Fibroblast of mammary gland (primary cell): ENCODE measurements at places on chromosomes 6 and 20.

GRCh38 chr6:82144852-82145340 is 102.6 kb downstream of the IBTK start:
- peak; percentile 100 for DNase-seq

DNA sequence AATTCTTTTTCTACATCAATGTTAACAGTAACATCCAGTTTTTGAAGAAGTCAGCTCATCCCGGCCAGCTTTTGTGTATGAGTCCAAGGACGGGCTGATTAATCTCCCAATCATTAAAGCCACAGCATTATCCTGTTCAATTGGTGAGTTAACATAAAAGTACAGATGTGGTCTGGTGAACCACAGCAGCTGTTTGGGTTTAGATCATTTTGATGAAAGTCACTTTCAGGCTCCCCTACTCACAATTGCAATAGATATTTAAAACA is 69.0 kb upstream of the NFATC2 start:
- no peak for DNase-seq

- peak; percentile 31 for DNase-seq
These were observed 138.1 kb downstream of the ATXN1 start for GRCh38 chr6:16623029-16623653.

DNA sequence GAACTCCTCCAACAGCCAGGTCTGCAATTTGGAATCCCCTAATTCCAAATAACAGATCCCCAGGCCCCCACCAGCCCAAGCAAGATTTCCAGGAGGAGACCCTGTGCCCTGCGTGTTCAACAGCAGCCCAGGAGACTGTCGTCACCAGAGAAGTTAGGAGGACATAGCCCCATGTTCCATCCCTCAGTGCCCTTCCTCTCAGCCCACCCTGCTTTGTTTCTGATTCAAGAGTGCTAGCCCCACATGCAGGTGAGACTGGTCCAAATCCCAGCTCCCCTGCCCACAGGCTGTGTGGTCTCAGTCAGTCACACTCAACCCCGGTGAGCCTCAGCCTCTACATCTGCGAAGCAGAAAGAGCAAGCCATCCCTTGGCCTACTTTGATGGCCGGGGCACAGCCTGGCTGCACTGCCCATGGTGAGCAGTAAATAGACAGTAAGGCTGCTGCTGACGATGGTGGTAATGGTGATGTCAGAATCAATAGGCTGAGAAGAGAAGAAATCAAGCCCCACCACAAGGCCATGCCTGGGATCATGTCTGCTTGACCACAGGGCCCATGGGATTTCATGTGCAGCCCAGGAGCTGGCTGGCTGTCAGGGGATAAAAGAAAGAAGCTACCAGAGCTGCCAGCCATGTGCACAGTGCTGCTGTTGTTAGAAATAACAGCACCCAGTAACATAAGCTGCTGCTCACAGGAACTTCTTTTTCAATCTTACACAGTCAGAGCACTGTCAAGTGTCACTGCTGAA is 51.5 kb upstream of the NXT1 start:
- DNase-seq, result peak; percentile 53

DNA sequence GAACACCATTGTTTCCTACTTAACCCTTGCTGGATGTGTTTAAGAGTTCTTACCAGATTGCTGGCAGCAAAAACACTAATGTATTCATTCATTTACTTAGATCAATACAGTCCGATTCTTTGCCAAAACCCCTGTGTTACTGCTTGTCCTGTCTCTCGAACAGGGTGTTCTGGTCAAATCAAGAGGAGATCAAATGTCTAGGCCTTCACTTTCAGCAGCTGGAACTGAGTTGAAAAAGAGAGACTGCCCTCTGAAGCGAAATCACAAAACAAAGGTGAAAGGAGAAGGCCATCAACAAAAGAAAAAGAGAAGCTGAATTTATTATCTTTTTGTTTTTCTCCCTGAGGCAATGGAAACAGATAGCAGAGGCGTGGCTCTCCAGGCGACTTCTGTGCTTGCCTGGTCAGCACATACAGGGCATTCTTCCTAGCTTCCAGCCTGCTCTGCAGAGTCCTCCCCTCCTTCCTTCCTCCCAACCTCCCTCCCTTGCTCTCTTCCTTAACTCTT is 44.1 kb upstream of the GCM1 start:
- no peak for DNase-seq

DNA sequence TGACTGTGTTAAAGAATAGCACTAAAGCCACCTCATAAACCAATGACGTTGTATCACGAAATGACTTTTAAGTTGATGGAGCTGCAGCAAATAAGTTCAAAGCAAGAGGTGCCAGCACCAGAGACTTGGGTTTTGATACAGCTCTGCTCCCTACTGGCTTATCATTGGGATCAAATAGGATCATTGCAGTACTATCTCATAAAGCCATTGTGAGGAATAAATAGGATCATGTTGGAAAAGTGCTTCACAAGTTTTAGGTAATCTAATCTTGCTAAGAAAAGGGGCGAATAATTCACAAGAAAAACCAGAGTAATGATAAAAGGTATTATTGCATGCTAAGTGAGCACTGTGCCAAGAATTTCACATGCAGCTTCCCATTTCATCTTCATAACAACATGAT is 10.4 kb upstream of the CEP85L start:
- no peak for DNase-seq

DNA sequence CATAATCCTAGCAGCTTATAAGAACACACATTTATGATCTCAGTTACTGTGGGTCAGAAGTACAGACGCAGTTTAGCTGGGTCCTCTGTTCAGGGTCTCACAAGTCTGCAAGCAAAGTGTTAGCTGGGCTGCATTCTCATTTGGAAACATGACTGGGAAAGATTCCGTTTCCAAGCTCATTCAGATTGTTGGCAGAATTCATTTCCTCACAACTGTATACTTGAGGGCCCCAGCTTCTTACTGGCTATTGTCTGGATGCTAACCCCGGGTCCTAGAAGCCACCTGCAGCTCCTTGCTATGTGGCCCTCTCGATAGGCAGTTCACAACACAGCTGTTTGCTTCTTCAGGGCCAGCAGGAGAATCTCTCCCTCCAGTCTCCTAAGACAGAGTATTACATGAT is 13.1 kb downstream of the TCP11 start:
- DNase-seq, result no peak

DNA sequence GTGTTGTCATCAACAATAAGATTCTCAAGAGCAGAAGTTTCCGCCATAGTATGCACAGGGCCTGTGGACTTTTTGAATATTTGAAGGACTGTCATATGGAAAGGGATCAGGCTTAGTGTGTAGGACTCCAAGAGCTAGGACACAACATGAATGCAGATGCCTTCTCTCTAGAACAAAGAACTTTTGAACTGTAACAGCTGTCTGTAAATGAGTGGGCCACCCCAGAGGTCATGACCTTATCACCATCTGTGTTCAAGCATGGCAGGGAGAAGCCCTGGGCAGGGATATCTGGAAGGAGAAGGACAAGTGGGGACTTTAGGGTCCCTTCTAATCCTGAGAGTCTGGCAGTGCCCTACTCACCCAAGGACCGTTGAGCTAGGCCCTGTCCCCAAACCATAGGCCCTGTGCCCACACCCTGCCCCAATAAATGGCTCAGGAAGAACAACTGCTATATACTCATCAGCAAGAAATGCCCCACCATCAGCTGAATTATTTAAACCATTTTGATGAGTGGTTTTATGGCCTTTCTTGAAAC is 70.6 kb downstream of the MTHFD1L start:
- DNase-seq, result no peak

- DNase-seq, result no peak
These were observed 87.3 kb downstream of the DTNBP1 start for GRCh38 chr6:15575357-15576033.

DNA sequence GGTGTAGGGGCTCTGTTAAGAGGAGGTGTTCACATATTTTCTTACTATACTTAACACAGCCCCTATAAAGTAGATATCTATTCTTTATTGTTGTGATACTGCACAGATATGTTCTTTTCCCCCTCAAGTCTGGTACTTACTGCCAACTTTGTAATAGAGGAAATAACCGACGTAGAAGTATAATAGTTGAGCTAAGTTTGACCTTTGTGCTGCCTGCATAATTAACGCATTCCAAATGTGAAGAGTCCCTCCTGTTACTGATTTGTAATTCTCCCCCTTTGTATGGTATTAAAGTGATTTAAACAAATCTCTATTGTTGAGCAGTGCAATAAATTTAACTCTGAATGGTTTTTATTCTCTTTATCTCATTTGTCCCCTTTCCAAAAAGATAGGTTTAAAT is 39.0 kb downstream of the PHF3 start:
- DNase-seq, result no peak

DNA sequence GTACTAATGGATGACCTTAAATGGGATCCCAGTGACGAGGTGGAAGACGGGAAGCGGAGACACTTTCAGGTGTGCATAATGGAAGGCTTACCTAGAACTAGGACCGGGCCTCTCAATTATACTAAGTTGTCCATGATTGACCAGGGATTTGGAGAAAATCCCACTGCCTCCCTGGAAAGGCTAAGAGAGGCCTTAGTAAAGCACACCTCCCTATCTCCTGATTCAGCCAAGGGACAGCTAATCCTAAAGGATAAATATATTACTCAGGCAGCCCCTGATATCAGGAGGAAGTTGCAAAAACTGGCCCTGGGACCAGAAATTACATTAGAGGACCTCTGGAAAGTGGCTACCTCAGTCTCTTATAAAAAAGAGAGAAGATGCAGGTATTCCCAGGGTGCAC is 93.2 kb downstream of the JARID2 start:
- no peak for DNase-seq

- DNase-seq, result peak; percentile 92
These were observed 802.9 kb downstream of the MAFB start for GRCh38 chr20:39885975-39886649.

DNA sequence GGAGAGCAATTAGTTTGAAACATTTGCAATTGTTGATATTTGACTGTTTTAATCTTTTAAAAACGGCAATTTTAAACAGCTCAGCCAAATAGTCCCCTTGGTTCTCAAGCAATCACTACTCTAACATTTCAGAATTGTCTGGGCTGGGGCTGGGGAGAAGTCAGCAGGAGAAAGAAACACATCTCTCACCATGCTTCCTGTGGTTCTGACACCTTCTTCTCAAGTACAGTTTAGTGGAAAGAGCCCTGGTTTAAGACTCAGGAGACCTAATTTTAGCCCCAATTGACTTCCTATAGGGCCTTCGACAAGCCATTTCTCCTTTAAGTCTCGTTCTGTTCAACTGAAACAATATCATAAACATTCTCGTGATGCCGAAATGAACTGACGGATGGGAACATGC is 168.4 kb upstream of the CDYL start:
- DNase-seq, result no peak

DNA sequence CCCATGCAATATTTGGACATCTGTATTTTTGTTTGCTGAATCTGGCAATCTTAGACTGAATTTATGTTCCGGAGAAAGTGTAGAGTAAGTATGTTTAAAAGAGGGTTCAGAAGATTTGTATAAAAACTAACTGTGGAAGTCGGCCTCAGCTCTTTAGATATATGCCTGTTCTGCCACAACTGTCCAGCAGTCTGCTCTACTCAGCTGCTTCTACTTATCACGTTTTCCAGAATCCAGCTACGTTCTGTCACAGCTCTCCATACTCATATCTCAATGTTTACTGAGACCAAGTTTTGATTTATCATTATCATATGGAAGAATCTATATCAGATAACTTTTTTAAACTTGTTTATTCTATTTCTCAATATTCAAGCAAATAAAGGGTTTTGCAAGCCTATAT is 721.3 kb downstream of the EYS start:
- no peak for DNase-seq

DNA sequence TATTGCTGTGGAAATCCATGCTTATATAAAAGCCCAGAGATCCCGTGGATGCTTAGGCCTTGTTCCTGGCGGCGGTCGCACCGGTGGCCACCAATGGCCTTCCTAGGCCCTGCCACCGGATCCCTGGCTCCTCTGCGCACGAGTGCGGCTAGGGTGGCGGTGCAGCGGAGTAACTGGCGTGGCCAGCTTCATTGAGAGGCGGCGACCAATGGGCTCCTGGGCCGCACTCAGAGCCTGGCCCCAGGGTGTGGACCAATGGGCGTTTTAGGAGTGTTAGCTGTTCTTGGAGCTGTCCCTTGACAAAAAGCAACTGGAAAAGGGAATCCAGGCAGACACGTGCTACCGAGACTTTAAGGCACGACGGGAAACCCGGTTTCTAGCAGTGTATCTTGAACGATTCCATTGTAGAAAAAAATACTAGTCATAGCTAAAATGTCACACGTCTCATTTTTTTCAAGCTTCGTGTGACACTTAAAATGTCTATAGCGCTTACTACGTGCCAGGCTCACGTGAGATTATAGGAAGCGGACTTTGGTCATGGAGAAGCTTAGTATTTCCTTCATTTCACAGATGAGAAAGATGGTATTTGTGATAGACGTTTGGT is 1.7 kb downstream of the AMD1 start:
- peak; percentile 87 for DNase-seq

DNA sequence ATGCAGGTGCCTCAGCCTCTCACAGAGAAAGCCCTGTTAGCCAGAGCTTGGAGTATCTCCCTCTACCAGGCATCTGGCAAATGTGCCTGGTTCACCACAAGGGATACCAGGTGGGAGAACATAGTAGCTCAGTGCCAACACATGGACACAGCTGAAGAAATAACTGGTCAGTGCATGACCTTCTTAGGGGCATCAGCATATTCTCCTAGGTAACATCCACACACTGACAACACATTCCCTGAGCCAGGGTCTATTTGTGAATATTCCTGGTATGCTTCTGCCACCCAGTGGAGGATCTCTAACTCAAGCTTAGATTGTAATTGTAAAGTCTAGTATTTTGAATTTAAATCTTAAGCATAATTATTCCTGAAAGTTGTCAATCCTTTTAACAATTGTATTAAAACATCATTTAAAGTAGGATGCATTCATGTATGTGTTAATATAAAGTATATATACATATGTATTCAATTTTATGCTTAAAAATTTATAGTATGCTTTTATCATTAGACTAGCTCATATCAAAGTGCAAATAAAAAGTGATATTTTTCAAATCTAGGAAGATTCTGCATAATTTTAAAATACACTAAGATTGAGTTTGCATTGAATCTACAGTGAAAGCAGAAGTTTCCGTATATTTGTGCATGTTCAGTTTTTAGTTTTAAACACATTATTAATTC is 45.3 kb upstream of the COL21A1 start:
- peak; percentile 80 for DNase-seq

- no peak for DNase-seq
These were observed 4.8 kb downstream of the CCHCR1 start for GRCh38 chr6:31152781-31153180.

- DNase-seq, result no peak
These were observed 33.9 kb upstream of the FAM83D start for GRCh38 chr20:38892091-38892981.

GRCh38 chr6:42911171-42912021 is 4.5 kb upstream of the PTCRA start:
- DNase-seq, result no peak

DNA sequence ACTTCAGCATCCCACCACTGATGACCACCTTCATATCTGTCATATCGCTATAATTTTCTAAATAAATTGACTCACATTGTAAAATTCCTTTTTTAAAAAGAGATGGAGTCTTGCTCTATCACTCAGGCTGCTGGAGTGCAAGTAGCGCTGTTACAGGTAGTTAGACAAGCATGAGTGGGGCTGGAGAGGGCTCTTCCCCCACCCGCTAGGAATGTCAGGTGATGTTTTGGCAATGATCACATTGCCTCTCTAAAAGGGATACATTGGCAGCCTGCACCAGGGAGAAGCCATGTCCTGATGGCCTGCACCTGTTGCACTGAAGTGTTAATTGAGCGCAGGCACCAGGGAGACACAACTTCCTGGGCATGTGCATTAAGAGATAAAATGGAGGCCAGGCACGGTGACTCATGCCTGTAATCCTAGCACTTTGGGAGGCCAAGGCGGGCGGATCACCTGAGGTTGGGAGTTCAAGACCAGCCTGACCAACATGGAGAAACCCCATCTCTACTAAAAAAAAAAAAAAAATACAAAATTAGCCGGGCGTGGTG is 16.9 kb upstream of the SLC22A16 start:
- no peak for DNase-seq
